Skin of body (tissue), 3 donors: ENCODE measurements at places on chromosomes 16 and 17. TPM values are rescaled to one million over a fixed set of nuclear protein-coding genes. Genes with fewer than 3 reads are reported as not detected.

DNA sequence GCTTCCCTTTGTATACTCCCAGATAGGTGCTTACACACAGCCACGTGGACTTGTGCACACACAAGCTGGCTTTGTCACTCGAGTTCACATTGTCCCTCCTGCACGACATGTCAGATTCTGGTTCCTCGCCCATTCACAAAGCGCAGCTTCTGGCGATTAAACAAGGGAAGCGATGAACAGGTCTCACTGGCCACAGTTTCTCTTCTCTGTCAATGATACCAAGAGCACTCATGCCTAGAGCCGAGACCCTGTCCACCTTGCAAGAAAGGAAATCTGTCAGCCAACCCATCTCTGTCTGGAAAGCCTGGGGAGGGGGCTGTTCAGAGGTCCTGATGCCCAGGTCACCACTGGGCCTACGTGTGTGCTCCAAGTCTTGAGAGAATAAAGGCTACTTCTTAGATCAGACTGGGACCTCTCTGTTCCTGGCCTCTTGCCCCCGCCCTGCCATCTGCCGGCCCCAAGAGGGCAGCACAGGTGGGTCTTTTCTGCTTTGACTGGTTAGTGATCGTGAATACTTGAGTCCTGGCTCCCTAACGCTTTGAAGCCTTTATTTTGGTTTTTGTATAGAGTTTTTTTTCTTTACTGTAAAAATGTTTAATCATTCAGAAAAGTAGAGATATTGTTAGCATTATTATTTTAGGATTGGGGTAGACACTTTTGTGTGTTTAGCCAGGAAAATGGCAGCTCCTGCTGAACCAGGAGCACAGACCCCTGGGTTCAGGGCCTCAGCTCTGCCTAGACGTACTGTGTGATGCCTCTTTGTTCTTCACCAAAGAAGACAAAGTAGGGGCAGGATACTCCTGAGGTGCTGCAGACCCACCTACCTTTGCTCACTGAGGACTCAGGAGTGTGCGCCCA lies 104.7 kb downstream of the MRM1 start:
- DNase-seq: no peak

- DNase-seq: no peak
These were observed 23.2 kb upstream of the NTN1 start for GRCh38 chr17:8997994-8998628.

DNA sequence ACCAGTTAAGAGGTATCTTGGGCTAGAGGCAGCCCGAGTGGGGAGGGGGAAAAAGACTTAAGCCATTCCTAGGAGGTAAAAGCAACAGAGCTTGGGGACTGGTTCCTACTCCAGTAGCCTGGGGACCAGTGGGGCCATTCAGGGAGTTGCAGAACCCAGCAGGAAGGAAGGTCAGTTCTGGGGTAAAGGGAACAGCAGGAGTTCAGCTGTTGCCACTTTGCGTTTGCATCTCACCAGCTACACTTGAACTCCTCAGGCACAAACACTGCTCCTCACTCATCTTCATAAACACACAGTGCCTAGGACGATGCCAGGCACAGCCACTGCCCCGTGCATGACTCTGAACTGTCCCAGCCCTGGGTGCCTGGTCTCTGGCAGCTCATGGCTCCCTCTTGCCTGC lies 4.0 kb downstream of the HAP1 start:
- DNase-seq: no peak

Gene FOXO3B
- 5.2 TPM for total RNA-seq

DNA sequence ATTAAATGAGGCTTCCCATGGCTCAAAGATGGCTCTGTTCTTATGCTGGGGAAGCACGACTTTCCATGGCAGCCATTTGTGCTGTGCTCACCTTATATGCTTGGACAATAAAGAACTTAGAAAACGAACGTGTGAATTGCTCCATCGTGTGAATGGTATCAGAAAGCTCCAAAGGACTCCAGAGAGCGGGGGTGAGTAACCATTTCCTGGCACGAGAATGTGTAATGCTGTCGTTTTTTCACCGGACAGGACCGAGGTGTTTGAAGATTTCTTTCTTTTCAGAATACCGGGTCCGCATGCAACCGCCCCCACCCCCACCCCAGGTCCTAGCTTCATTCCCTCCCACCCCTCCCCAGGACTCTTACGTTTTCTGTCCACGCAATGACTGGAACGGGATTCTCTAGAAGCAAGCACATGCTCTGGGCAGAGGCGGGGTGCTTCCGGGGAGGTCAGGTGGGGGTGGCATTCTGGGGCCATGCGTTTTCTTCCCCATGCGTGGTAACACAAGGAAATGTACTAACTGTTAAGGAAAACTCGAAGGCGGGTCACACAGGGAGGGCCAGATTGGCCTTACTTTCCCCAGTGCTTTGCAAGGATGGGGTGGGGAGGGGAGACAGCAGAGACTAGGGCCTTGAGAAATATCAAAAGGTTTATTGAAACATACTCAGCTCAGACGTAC lies 26.2 kb downstream of the GPRC5B start:
- no peak for DNase-seq

Gene MPP2
- 3.0 TPM for total RNA-seq
